ENCODE measurements at places on chromosomes 11 and 22.

DNA sequence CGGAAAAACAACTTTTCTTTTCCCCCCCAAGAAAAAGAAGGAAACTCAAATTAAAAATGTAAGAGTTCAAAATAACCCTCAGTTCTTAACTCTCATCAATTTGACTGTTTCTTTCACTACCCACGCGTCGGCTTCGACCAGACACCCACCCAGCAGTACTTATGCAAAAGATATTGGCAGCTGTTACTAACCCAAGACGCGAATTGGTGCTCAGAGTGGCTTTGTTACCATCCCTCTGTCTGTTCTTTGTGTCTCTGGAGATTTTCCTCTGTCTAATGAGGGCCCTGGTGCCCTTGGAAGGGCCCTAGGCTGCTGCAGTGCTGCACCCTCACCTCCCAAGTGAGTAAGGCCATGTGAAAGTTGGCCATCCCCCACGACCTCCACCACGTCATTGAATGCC, 180.5 kb upstream of the NECTIN1 start:
- no peak for DNase-seq

DNA sequence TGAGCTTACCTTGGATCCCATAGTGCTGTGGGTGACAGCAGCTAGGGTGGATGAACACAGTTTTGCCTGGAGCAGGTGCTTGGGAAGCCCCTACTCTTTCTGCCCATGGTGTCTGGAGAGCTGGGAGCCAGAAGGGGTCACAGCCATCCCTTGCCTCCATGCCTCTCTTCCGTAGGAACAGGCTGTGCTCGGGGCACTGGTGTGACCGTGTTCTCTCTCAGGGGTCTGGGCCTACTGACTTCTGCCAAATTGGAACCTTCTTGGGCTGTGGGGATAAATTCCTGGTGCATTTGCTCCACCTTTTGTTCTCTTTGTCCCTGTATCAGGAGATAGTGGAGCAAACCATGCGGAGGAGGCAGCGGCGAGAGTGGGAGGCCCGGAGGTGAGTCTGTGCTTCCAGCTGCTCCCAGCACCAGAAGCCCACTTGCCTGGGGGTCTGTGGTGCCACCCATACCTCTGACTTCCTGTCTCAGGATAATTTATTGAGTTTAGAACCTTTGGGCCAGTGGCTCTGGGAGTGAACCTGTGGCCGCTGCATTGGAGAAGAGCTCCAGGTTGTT, 14.4 kb downstream of the CDC45 start:
- no peak for DNase-seq

DNA sequence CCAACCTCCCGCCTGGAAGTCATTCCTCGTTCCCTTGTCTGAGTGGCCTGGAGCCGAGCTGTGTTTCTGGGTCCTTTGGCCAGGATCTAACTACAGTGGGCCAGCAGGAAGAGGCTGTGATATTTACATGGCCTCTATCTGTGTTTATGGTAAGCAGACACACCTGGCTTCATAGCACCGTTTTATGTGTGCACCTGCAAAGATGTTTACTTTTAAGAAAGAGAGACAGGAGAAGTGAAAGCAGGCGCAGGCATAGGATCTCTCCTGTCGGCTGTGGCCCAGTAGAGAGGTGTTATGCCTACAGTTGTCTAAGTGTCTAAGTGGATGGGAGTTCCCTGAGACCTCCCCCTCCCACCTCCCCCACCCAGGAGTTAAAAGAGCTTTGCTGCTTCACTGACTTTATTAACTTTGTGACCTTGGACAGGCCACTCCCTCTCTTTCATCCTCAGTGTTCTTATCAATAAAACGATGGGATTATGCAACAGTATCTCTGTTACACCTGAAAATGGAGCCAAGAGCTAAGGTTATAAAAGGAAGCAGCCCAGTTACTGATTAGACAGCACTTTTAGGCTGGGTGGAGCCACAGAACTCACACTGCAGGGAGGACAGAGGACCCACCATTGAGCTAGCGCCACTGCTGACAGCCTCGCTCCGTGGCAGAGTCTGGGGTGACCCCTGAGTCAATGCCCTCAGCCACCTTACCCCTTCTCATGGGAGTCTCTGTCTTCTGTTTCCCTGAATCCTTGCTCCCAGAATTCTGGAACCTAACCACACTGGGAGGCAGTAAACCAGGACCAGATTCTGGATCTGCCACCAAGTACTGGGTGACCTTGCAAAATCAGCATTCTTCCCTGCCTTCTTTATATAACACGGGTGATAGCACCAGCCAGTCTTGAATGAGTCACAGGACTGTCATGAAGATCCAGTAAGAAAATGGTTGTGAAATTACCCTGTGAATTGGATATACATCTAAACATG, 22.0 kb downstream of the ST14 start:
- DNase-seq = no peak

DNA sequence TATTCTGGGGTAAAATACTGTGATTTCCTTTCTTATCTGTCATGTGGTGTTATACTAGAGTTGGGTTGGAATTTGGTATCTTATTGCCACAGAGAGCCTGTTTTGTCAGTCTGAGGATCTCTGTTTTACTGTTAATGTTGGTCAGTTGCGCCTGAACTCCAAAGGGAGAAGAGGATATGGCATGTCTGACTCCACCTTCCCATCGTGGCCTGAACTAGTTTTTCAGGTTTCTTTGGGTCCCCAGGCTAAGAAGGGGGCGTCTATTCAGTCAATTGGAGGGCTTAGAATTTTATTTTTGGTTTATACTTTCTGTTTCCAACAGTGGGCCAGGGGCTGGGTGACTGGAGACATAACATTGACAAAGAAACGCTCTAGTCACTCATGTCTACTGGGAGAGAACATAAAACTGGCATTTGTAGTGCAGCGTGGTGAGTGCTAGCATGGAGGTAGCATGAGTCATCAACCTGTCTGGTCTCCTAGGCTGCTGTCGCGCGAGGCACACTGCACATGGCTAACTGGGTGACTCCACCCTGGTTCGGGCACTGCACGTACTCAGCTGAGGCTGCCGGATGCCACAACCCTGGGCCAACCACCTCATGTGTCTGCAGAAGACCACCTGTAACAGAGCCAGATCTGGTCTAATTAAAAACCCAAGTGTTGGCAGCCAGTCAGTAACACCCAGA, 120.1 kb upstream of the OR9Q1 start:
- peak; percentile 67 for DNase-seq

DNA sequence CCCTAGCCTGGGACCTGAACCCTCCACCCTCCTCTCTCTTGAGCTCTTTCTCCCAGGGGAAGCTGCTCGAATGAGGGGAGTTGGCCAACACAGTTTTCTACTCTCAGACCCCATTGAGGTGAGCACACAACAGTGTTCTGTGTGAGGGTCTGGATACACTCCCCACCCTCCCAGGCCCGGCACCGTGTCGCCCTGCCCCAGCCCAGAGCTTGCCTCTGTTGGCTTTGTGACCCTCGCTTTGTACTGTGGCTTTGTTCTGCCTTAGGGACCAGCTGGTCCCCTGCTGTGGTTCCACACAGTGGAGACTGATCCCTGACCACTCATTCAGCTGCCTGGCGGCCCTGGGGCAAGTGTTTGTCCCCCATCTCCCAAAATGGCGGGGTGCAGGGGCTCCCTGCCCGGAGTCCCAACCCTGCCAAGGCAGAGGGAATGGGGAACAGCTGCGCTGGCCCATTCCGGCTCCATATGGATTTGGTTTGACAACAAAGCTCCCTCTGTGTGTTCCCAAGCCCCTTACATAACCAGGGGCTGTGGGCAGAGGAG, 8.3 kb downstream of the ST3GAL4 start:
- peak; percentile 57 for DNase-seq

GRCh38 chr11:82883853-82884252, 16.4 kb downstream of the PRCP start:
- no peak for DNase-seq

- no peak for DNase-seq
Measured at GRCh38 chr11:28110821-28111200, 2.6 kb downstream of the METTL15 start.

DNA sequence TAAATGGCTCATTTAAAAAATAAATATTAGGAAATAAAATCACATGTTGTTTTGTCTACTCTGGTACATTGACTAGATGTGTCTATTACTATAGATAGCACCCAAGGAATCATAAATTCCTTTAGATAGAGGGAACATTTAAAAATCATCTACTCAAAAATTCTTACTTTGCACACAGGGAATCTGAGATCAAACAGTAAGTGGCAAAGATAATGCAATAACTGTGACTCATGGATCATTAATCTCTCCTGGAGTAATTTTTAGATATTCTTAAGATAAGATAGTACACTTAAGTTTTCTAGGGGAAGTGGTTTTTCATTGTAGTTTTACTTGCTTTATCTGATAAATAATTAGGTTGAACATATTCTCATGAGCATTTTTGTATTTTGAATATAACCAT, 468.9 kb downstream of the LUZP2 start:
- no peak for DNase-seq

DNA sequence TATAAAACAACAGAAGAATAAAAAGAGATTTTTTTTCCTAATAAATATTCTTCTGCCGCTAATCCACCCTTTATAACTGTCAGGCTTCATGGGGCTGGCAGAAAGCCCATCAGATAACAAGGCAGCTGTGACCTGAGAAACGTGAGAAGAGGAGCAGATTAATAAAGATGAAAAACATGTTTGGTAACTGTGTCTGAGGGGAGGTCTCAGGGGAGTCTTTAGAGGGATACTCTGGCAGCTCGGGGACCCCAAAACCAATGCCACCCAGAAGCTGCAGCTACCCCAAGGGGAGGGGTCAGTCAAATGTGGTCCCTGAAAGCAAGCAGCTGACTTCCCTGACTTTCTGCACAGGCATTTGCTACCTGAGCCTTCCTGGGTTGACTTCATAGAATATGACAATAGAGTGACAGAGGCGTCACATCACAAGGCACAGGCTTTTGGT, 48.4 kb upstream of the POU2AF1 start:
- DNase-seq = no peak

DNA sequence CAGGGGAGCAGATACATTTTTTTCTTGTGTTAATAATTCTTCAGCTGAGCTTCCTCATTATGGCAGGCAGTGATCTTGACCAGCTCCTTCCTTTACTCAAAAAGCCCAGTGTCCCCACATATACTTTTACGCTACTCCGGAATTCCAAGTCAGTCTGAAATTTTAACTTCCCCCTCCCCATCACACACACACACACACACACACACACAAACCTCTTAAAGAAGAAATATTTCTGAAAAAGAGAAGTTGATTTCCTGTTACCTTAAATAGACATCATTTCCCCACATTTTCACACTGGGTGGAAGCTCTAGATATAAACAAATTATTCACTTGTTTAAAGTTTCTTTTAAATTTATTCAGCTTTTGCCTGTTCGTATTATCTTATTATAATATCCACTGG, 113.9 kb downstream of the DBX1 start:
- DNase-seq = no peak

- DNase-seq = no peak
Measured at GRCh38 chr22:30017375-30018223, 62.7 kb upstream of the HORMAD2 start.

- no peak for DNase-seq
Measured at GRCh38 chr11:28743061-28743550, 634.9 kb downstream of the METTL15 start.

- DNase-seq = no peak
Measured at GRCh38 chr22:38798496-38798895, 4.6 kb upstream of the DNAL4 start.

GRCh38 chr22:35677460-35678187, 29.4 kb downstream of the APOL6 start:
- no peak for DNase-seq

GRCh38 chr11:111723595-111723994, 42.6 kb downstream of the PPP2R1B start:
- no peak for DNase-seq

DNA sequence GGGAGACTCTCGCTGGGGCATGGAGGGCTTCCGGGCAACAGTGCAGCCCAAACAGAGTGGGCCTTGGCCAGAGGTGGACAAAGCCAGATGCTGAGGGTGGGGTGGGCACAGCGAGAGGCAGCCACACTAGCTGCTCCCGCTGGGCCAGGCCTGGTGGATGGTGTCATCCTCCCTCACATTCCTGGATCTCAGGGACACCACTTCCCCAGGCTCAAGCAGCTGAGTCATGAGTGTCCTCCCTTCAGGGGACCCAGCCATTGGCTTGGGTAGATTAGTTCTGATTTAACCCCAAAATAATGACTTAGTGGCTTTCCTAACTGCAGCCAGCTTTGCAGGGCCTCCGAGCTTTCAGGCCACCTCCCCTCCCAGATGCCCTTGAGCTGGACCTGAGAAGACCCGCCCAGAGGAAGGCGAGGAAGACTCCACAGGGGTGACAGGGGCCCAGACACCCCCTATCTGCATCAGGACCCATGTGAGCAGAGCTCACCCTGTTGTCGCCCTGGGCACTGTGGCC, 25.9 kb upstream of the WNT7B start:
- DNase-seq = peak; percentile 85

GRCh38 chr22:37416389-37416788, 10.9 kb downstream of the ELFN2 start:
- DNase-seq = no peak

DNA sequence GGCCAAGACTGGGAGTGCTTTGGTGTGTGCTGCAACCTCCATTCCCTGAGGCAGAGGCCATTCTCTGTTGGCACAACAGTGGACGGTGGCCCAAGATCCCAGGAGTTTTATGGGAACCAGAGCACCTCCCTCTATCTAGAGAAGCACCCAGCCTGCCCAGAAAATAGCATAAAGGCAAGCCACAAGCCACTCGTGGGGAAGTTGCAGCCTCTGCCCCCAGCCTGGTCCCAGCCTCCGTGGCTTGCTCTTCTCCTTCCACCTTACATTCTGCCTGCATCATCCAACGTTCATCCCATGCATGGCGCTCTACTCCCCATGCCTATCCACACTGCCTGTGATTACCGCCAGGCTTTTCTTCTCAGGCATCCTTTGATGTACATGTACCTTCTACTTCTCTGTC, 15.8 kb downstream of the IL17RA start:
- DNase-seq = no peak

GRCh38 chr11:22190827-22191463, 1.9 kb upstream of the ANO5 start:
- no peak for DNase-seq

DNA sequence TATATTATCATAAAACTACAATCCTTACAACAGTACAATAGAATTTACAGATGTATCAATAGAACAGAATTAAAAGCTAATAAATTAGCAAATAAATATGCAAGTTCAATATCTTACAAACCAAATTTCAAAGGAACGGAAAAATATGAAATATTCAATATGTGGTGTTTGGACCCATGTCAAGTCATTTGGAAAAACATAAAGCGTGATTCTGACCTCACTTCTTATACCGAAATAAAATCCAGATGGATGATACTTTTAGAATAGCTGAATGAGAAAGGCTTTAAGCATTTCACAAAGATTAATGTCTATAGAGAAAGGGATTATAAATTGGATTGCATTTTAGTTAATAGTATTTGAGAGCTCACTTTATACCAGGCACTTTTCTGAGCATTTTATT, 92.8 kb upstream of the TEAD1 start:
- DNase-seq = no peak

DNA sequence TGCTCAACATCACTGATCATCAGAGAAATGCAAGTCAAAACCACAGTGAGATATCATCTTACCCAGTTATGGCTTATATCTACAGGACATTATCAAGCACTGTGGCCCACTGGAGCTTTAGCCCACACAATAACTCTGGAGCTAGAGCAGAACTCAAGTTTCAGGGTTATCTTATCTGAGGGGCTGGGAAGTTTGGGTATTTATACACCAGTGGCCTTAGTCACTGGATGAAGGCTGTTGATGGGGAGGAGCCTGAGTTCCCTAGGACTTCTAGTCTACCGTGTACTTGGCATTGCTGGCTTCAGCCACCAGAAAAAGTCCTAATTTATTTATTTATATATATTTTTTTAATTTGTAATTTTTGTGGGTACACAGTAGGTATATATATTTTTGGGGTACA, 19.3 kb downstream of the HSD17B12 start:
- DNase-seq = no peak
